ENCODE measurements at places on chromosomes 11 and 22. TPM values are rescaled to one million over a fixed set of nuclear protein-coding genes. Genes with fewer than 3 reads are reported as not detected.

Gene SHISAL1
- total RNA-seq, result 1.3 TPM

Gene NRIP3
- 1.9 TPM for total RNA-seq

Gene CEP126
- total RNA-seq, result 1.5 TPM

Gene NCF4
- 5.5 TPM for total RNA-seq

Gene MYEOV
- total RNA-seq, result not detected

Gene CNTF
- 0.93 TPM for total RNA-seq

Gene C11orf16
- total RNA-seq, result not detected

Gene PRODH
- total RNA-seq, result 13.3 TPM

Gene INSC
- total RNA-seq, result 0.25 TPM

Gene FIBIN
- total RNA-seq, result 10.5 TPM

Gene CDC42EP2
- total RNA-seq, result 11.3 TPM

Gene RTN4R
- 0.96 TPM for total RNA-seq

Gene SCGB1C1
- not detected for total RNA-seq

Gene MIAT
- 0.66 TPM for total RNA-seq
